ENCODE measurements at places on chromosomes 6 and 20.

GRCh38 chr6:135567375-135568083, 70.0 kb upstream of the AHI1 start:
- no peak for DNase-seq

- no peak for DNase-seq
Measured at GRCh38 chr20:43570496-43570895, 11.7 kb downstream of the SGK2 start.

- no peak for DNase-seq
Measured at GRCh38 chr20:61520076-61520892, 268.2 kb downstream of the CDH4 start.

GRCh38 chr6:56616967-56617366, 25.7 kb downstream of the DST start:
- DNase-seq: no peak

DNA sequence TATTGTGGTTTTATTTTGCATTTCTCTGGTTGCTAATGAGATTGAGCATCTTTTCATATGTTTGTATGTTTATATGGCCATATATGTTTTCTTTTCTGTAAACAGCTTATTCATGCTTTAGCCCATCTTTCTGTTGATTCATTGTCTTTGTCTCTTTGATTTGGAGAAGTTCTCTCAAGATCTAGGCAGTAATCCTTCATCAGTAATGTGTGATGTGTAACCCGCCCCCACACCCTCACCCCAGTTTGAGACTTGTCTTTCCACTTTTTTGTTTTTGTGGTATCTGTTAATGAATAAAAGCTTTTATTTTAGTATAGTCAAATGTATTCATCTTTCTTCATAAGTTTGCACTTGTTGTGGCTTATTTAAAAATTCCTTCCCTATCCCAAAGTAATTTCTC, 26.0 kb downstream of the ZC3H12D start:
- no peak for DNase-seq

GRCh38 chr6:155426408-155426945, 29.2 kb downstream of the NOX3 start:
- DNase-seq: no peak

GRCh38 chr6:128363020-128363813, 157.2 kb downstream of the PTPRK start:
- no peak for DNase-seq

GRCh38 chr6:133992992-133993680, 40.1 kb downstream of the TBPL1 start:
- no peak for DNase-seq

GRCh38 chr20:2178318-2179232, 76.9 kb downstream of the STK35 start:
- peak; percentile 51 for DNase-seq

- no peak for DNase-seq
Measured at GRCh38 chr20:59247731-59248684, 52.4 kb upstream of the EDN3 start.

DNA sequence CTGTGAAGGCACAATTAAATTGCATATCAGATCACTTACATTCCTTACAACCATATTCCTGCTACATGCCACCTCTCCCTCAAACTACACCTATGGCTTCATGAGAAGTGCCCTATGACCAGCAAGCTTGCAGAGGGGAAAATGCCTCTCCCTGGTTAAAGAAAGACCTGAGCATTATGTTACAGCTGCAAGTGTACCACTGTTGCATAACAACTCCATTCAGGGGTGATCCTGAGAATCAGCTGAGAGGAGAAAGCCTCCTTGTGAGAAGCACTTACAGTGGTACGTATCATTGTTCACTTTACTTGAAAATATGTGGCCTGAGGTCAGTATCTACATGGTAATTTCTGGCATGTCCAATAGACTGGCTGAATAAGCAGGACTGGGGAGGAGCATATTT, 20.0 kb downstream of the PDSS2 start:
- DNase-seq: no peak

DNA sequence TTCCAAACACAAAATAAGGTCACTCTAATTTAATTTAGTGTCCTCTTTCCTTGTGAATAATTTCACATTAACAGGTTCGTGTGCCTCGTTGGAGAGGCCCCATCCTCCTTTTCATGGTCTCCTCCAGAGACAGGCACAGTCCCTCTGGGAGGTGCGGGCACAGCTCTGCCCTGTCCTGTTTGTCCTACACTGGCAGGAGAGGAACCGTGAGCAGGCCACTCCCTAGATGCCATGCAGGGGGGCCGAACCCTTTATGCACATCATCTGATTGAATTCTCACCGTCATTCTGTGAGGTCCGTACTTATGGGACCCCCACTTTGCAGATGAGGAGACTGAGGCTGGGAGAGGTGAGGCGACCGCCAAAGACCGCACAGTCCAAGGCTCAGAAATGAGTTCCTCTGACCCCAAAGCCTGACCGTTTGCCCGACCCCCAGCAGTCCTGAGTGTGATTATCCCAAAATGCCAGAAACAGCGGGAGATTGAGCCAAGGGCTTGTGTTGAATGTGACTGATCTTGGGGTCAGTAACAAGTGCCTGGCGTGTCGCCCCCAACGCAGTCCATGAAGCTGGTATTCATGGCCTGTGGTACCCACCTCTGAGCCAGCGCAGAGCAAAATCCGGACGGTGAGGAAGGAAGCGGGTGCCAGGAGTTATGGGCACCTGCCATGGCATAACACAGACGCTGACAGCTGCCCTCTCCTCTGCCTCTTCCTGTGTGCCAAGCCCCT, 43.5 kb downstream of the PMEPA1 start:
- DNase-seq: no peak

GRCh38 chr20:664151-664550, 11.2 kb upstream of the SRXN1 start:
- DNase-seq: no peak

- peak; percentile 97 for DNase-seq
Measured at GRCh38 chr20:37395921-37396415, 50.0 kb downstream of the SRC start.

GRCh38 chr20:46367234-46367633, 39.2 kb downstream of the ELMO2 start:
- DNase-seq: no peak

GRCh38 chr20:33273117-33273851, 9.7 kb upstream of the BPIFB1 start:
- no peak for DNase-seq

DNA sequence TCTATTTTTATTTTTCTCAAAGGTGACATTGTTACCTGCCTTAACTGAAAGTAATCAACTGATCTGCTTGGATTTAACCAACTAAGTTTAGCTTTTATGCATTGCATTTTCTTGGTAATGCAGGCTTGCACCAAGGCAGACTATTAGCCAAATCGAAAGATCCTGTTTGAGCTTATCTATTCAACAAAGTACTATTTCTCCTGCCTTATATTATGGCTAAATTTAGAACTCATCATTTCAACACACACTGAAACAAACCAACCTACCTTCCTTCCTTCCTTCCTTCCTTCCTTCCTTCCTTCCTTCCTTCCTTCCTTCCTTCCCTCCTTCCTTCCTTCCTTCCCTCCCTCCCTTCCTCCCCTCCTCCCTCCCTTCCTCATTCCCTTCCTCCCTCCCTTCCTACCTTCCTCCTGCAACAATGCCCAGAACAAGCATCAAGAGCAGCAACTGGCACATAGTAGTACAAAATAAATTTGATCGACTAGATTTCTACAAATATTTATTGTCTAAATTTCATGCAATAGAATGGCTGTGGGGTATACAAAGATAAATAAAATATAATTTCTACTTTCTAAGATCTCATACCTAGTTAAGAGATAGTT, 17.0 kb upstream of the RNF182 start:
- no peak for DNase-seq

- no peak for DNase-seq
Measured at GRCh38 chr6:14807130-14807529, 438.7 kb upstream of the JARID2 start.

- no peak for DNase-seq
Measured at GRCh38 chr6:37657112-37657886, 40.4 kb downstream of the MDGA1 start.

Measured in NCI-H1417 (cell line).